ENCODE measurements at places on chromosomes 3 and 15.

DNA sequence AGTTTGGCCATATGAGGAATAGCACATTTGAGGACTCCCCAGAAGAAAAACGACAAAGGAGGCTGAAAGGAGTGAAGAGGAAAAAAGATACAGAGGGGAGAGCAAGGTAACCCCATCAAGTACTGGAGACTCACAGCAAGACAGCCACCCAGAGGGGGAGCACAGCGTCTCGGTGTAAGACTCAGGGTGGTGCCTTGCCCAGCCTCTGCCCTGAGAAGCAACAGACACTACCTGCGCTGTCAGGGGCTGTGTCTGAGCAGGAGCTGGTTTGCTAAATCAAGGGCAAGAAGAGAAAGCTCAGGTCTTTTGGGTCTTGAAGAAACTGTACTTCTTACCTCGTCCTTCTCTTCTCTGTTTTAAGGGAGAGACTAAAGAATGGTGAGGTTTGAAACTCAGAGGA lies 27.9 kb downstream of the FBXO45 start:
- DNase-seq, result no peak

- DNase-seq, result peak; percentile 51
Observed at GRCh38 chr3:134640872-134641470, 9.9 kb downstream of the KY start.

GRCh38 chr3:36911990-36912804 lies 32.7 kb downstream of the TRANK1 start:
- DNase-seq, result peak; percentile 82

- DNase-seq, result peak; percentile 67
Observed at GRCh38 chr15:101795455-101795854, 7.9 kb upstream of the OR4F6 start.

GRCh38 chr15:58331560-58331912 lies 100.3 kb upstream of the LIPC start:
- DNase-seq, result no peak

DNA sequence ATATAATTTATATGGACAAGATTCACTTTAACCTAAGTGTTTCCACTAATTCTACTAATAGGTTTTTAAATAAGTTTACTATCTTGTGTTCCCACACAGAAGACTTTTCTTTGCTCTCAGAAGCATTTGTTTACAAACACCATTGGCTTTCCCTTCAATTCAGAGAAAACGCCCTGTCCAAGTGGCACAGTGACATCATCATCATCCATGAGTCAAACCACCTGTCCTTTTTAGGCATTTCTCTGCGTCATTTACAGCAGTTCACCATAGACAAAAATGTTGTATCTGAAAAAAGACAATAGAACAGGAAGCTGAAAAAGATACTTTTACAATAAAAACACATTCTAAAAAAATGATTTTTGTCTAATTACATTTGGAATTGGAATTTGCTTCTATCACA lies 9.3 kb upstream of the BCL2L10 start:
- peak; percentile 20 for DNase-seq

DNA sequence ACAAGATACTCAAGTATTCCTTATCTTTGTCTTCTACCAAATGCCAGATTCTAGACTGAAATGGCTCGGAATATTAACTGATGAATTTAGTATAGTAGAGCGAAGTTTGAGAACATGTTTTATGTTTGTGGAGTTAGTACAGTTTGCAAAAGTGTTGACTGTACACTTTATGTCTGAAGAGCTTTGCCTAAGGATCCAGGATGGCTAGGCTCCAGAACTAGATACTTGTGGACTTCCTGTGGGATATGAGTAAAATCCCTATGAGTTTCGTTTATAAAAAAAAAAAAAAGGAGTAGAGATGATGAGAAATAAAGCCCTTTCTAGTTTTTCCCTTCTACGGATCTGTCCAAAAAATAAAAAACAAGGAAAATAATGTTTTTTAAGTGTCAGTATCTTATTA lies 96.7 kb downstream of the TP63 start:
- peak; percentile 68 for DNase-seq

Data from fibroblast of the aortic adventitia (primary cell).